ENCODE measurements at places on chromosomes 16 and 17.

DNA sequence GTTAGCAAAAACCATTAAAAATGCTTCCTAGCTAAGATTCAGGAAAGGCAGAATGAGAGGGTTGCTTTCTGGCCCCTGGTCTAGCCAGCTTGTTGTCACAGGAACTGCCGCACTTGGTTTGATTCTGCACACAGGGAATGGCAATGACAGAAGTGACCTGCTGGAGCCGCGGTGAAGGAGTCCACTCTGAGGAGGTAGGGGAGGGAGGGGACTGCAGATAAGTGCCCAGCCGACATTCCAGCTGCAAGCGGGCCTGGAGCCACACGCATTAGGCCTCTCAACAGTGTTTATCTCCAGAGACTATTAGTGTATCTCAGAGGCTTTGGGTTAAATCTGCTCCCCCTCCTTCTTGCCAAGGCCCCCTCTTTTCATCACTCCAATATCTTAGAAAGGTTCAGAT lies 38.6 kb downstream of the CDRT15 start:
- no peak for DNase-seq

GRCh38 chr16:50801036-50801435 lies 59.1 kb downstream of the CYLD start:
- DNase-seq = no peak

GRCh38 chr17:65759532-65759931 lies 198.1 kb upstream of the AXIN2 start:
- DNase-seq = no peak

DNA sequence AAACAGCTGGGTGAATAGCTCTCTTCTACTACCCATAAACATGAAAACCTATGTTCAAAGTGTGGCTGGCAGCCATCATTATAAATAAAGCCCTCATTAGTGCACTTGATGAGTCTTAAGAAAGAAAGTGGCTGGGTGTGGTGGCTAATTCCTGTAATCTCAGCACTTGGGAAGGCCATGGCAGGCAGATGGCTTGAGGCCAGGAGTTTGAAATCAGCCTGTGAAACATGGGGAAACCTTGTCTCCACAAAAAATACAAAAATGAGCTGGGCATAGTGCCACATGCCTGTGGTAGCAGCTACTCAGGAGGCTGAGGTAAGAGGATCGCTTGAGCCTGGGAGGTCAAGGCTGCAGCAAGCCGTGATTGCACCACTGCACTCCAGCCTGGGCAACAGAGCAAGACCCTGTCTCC lies 28.3 kb upstream of the APPBP2 start:
- no peak for DNase-seq

DNA sequence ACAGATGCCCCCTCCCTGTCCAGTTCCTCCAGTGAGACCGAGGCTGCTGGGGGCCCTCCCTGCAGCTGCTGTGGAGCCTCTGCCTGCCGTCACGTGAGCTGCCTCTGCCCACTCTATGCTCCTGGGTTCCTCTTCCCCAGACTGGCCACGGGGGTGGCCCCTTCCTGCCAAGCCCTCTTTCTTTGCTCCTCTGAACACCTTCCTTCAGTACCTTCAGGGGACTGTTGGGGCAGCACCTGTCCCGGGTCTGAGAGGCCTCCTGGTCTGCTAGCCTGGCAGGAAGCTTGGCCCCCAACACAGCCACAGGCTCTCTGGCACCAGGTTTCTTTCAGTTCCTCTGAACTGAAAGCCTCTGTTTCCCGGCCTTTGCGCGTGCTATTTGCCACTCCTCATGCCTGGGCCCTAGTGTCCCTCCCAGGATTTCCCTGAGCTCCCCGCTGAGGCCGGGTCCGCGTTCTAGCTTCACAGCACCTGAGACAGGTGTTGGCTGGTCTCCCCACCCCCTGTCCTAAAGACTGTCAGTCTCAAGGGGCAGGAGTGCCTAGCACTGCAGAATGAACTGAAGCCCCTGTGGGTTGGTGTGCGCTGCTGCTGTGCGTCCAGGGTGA lies 6.6 kb upstream of the ATP6V0C start:
- no peak for DNase-seq

GRCh38 chr16:84963066-84963465 lies 48.3 kb downstream of the ZDHHC7 start:
- no peak for DNase-seq

DNA sequence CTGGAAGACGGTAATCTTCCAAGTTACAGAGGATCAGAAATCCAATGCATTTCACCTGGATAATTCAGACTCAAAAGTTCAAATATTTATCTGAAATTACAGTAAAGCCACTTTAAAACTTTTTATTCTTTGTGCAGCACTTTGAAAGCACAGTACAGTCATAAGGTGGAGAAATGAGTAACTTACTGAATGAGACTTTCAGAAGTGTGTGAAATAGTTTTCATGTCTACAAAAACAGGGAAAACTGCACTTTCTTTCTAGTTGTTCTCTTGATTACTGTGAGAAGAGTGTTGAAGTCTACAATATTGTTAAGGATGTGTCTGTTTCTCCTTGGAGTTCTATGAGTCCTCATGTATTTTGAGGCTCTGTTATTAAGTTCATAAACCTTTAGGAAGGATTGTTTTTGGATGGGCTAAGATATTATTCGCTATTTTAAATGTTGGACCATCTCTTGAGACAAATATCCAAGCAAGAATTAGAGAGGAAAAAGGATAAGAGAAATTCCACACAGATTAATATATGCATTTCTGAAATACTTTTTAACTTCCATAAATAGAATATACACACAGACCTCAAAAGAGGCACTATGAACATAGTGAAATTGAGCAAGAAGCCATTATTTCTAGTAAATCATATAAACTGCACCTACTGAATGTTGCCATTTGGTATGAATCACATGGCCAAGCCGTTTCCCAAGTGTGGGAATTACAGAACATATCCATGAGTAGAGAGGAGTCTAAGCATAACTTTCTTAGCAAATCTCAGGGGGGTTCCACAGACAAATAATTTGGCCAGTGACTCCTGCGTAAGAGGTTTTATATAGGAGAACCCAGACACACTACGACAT lies 83.6 kb upstream of the PLEKHM1 start:
- DNase-seq = no peak
